ENCODE measurements at places on chromosomes 2 and 18.

DNA sequence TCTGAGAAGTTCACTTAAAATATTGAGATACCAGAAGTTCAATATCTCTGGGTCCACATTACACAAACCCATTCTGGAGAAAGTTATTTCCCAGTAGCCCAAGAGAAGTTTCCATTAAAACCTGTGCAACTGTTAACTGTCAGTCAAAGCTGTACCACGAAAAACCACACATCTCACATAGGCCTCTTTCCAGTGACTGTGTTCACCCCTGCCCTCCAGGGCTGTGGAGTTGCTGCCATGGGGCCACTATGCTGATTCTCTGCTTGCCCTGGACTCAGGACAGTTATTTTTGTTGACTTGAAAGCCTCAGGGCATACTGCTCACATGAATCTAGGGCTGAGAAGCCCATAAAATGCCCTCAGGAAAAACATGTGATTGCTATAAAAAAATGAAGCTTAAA is 153.8 kb downstream of the PIEZO2 start:
- no peak for DNase-seq

DNA sequence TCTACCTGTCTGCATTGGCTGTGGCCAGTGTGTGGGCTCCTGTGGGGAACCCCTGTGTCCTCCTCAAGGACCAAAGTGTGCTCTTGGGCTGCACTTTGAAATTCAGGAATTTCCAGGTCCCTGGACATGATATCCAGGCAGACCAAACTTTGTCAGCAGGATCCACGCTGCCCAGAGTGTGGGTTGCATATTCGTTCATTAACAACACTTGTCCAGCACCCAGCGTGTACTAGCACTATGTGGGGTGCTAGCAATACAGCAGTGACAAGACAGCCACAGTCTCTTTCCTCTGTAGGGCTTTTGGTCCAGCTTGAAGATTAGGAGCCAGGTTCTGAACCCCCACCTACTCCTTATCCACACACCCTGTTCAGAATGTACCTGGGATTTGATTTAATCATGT is 304.5 kb downstream of the ZNF521 start:
- no peak for DNase-seq

GRCh38 chr2:37274359-37274965 is 43.0 kb downstream of the NDUFAF7 start:
- DNase-seq = no peak

DNA sequence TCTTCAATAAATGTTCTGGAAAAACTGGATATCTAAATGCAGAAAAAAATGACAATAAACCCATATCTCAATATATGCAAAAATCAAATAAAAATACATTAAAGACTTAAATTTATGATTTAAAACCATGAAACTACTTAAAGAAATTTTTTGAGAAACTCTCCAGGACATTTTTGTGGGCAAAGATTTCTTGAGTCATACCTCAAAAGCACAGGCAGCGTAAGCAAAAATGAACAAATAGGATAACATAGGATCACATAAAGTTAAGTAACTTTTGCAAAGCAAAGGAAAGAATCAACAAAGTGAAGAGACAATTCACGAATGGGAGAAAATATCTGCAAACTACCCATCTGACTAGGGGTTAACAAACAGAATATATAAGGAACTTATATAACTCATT is 1545.5 kb downstream of the SUCLG1 start:
- no peak for DNase-seq

- DNase-seq = no peak
Measured at GRCh38 chr2:20434588-20435294, 12.1 kb upstream of the RHOB start.

GRCh38 chr2:67515056-67515455 is 117.9 kb downstream of the ETAA1 start:
- DNase-seq = no peak

DNA sequence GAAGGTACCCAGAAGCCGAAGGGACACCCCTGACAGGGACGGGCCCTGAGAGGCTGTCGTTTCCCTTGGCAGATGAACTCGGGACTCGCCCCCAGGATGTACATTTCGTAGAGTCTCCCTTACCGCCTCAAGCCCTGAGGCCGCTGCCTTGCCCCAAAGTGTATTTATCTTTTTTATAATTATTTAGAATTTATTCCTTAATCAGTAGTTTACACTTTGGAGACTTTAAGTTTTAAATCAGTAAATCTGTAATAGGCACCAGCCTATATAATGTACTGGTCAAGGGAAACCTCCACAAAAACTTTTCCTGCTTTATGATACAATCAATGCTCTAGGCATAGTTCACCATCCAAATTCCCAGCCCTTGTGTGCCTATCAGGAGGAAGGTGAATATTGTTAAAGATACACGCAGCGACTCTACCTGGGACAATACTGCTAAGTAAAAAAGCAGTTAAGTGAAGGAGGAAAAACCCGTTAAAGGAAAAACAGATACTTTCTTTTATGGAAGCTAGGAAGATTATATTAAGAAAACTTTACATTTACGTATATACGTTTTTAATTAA is 848 bp downstream of the VRK2 start:
- no peak for DNase-seq

- DNase-seq = no peak
Measured at GRCh38 chr18:51621113-51621863, 423.8 kb upstream of the MEX3C start.

- no peak for DNase-seq
Measured at GRCh38 chr18:54416436-54416835, 58.7 kb downstream of the C18orf54 start.

GRCh38 chr2:128528133-128528532 is 209.5 kb upstream of the HS6ST1 start:
- DNase-seq = no peak

- no peak for DNase-seq
Measured at GRCh38 chr2:197838036-197838435, 33.6 kb downstream of the PLCL1 start.

GRCh38 chr2:96111257-96111640 is 5.1 kb downstream of the ADRA2B start:
- no peak for DNase-seq

DNA sequence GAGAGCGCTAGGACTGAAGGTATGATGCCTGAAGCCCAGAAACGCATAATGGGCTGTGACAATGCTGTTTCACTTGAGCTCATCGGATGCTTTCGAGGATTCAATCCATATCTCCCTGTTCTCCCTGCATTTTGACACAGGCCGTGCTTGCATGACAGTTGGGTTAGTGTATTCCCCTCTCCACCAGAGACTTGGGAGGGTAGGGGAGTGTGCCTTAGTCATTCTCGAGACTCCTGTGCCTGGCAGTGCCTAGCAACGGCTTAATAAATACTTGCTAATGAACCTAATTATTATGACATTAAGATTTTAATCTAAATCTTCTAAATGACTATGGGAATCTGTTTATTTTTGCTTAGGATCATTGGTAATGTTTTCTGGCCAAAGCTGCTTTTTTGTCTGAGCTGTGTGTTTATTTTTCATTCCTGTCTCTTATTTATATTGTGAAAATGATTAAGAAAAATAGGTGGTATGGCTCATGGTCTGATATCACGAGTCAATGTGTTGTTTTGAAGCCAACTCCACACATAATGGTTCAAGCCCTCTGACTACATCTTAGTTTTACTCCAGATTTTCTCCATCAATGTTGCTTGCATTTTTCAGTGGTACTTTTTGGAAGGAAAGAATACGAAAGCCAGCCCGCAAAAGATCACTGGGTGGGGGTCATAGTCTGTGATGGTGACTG is 61.3 kb downstream of the NEDD4L start:
- no peak for DNase-seq

DNA sequence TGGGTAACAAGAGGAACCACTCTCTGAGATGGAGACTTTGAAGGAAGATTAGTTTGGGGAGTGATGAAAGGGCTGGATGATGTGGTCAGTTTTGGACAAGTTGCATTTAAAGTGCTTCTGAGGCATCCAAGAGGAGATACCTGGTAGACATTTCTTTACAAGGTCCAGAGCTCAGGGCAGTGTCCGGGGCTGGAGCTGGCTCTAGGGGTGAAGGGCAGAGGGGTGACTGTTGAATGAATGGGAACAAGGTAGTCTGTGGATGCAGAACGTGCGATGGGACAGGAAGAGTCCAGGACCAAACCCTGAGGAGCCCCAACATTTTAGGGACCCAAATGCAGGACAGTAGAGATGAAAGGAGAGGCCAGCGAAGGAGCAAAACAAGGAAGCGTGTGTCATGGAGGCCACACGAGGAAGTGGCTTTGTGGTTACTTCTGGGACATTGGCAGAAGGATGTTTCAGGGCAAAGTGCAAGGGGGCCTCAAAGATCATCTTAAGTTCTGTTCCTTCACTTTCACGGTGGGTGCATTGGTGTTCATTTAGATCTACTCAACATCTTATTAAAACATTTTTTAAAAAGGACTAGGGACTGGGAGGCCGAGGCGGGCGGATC is 13.6 kb upstream of the GPR35 start:
- no peak for DNase-seq

- no peak for DNase-seq
Measured at GRCh38 chr2:121043061-121043826, 241.8 kb downstream of the TFCP2L1 start.

GRCh38 chr2:231531883-231532755 is 1.9 kb upstream of the NMUR1 start:
- no peak for DNase-seq

DNA sequence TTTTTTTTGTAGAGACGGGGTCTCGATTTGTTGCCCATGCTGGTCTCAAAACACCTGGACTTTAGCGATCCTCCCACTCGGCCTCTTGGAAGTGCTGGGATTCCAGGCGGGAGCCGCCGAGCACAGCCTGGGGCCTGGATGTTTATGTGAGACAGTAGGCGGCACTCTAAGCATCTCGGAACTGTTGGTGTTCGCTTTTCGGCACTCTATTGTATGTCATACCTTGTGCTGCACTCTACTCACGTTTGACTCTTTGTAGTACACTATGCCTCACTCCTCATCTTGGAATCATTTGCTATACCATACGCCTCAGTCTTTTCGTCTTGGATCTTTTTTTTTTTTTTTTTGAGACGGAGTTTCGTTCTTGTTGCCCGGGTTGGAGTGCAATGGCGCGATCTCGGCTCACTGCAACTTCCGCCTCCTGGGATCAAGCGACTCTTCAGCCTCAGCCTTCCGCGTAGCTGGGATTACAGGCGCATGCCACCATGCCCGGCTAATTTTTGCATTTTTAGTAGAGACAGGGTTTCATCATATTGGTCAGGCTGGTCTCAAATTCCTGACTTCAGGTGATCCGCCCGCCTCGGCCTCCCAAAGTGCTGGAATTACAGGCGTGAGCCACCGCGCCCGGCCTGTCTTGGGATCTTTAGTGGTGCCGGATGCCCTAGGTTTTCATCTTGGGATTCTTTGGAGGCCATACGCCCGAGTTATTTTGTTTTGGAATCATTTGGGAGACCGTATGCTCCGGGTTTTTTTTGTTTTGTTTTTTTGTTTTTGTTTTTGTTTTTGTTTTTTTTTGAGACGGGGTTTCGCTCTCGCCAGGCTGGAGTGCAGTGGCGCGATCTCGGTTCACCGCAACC is 24.2 kb upstream of the ZDBF2 start:
- no peak for DNase-seq

GRCh38 chr2:240962300-240963064 is 35.9 kb upstream of the SNED1 start:
- no peak for DNase-seq

- DNase-seq = no peak
Measured at GRCh38 chr2:57906152-57906732, 140.4 kb upstream of the VRK2 start.

DNA sequence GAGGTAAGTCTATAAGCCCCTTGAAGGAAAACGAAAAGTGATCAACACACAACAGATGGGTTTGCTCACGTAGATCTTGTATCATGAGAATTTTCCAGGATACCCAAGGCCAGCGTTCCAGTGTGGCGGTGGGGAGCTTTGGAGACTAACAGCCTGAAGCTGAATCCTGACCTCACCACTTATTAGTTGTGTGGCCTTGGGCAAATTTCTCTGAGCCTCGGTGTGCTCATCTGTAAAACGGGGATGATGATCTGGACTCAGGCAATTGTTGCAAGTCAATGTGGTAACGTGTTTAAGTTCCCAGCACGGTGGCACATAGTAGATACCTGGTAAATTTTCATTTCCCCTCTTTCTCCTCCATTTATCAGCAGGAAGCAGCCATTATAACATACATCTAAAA is 68.3 kb downstream of the VWA3B start:
- DNase-seq = no peak

- no peak for DNase-seq
Measured at GRCh38 chr2:188965563-188965962, 8.6 kb upstream of the COL3A1 start.

DNA sequence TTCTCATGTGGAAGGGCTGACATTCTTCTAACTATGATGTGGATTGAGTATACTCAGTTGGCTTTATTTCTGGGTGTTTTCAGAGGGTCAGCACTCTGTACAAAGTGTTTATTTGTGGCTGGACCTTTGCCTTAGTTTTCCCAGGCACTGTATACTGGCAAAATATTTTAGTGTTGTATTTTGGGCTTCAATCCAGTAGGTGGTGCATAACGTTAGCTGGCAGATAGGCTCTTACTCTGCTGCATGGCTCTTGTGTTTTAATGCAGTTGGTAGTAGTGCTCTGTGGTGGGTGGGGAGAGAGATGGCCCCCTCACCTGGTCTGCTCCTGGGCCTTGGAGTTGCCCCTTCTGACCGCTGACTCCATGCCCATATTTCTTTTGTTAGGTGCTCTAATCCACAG is 75.6 kb upstream of the REG3A start:
- no peak for DNase-seq

DNA sequence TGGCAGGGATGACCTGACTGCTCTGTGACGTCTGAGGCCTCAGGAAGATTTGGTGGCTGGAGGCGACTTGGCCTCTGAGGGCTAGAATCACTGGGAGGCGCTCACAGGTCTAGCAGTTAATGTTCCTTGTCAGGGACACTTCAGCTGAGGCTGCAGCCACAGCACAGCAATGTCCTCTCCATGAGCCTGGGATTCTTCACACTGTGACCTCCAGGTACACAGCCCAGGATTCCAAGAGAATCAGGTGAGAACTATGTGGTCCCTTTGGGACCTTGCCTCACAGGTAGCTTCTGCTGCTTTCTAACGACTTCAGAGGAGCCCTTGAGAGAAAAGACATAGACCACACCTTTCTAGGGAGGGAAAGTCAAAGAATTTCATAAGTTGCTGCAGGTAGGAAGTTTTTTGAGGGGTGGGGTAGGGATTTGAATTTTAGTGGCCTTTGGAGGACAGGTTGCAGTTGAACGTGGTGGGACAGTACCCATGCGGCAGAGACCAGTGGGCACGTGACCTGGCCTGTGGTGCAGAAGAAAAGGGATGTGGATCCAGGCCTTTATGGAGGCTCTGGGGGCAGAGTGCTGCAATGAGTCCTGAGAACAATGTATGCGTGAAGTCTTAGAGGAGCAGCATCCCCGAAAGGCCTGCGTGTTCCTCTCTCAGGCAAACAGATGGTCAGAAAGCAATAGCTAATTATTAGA is 86.2 kb downstream of the LYPD1 start:
- no peak for DNase-seq

- DNase-seq = no peak
Measured at GRCh38 chr18:38459131-38459994, 893.8 kb upstream of the CELF4 start.

Measured in stimulated activated CD4-positive, alpha-beta T cell treated with anti-CD3 and anti-CD28 coated beads, TNF-alpha, amount 100 ng/mL, for 1 hour (primary cell).